Brain microvascular endothelial cell (primary cell): ENCODE measurements at places on chromosomes 13 and 19.

DNA sequence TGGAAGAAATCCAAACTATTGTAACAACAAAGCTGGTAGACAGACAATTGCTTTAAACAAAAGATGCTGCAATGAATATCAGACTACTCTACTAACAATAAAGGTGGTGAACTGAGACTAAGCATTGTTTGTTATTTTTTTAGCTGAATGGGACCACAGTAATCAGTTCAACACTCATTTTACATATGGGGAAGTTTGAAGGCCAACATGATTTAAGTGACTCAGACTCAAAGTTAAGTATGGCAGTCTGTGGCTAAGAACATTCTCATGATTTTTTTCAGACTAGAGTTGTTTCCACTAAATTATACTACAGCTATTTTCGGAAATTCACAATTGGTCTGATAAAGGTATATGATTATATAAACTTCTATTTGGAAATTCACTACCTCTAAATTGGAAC lies 10.4 kb downstream of the EXOSC8 start:
- DNase-seq, result no peak

DNA sequence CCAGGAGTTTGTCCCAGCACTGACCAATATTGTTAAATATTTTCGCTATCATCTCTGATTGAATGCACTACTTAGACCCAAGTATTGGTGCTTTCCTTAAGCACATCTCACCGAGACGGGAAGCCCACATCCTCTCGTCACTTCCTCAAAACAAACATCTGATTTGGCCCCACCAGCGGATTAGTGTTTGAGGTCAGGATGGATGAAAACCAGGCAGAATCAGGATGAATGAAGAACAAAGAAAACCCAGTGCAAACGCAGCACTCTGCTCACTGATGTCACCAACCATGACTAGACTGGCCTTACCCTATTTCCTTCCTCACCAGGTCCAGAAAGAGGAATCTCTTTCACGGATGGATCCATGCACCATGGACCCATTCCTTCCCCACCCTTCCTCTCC lies 6.0 kb downstream of the PLAUR start:
- DNase-seq, result no peak

DNA sequence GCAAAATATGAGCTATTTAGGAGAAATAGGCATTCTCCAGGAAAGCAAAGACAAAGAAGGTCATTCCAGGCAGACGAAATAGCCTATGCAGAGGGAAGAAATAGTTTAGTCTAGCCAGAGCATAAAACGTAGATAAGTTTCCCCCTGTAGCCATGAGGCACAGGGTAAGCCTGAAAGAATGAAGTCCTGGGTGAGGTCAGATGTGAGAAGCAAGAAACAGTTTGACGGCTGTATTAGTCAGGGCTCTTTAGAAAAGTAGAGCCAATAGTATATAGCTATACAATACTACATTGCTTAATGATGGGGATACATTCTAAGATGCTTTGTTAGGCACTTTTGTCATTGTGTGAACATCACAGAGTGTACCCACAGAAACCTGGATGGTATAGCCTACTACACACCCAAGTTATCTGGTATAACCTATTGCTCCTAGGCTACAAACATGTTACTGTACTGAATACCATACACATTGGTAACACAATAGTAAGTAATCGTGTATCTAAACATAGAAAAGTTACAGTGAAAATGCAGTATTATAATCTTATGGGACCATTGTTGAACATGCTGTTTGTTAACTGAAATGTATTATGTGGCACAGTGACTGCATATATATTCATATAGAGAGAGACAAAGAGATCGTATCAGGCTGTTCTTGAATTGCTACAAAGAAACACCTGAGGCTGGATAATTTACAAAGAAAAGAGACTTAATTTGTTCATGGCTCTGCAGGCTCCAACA lies 59.3 kb upstream of the WDFY2 start:
- peak; percentile 48 for DNase-seq

DNA sequence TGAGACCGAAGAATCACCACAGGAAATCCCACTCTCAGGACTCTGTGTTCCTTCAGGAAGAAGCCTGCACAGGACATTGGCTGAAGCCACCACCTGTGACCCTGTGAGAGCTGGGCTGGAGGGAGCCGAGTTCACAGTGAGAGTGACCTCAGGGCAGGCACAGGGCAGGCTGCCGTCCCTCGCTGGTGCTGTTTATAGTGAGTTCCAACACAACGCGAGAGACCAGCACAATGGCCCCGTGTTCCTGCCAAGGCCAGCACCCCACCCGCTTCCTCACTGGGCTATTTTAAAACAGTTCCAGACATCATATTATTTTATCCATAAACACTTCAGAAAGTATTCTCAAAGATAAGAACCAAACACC lies 18.4 kb upstream of the GAS6 start:
- no peak for DNase-seq

DNA sequence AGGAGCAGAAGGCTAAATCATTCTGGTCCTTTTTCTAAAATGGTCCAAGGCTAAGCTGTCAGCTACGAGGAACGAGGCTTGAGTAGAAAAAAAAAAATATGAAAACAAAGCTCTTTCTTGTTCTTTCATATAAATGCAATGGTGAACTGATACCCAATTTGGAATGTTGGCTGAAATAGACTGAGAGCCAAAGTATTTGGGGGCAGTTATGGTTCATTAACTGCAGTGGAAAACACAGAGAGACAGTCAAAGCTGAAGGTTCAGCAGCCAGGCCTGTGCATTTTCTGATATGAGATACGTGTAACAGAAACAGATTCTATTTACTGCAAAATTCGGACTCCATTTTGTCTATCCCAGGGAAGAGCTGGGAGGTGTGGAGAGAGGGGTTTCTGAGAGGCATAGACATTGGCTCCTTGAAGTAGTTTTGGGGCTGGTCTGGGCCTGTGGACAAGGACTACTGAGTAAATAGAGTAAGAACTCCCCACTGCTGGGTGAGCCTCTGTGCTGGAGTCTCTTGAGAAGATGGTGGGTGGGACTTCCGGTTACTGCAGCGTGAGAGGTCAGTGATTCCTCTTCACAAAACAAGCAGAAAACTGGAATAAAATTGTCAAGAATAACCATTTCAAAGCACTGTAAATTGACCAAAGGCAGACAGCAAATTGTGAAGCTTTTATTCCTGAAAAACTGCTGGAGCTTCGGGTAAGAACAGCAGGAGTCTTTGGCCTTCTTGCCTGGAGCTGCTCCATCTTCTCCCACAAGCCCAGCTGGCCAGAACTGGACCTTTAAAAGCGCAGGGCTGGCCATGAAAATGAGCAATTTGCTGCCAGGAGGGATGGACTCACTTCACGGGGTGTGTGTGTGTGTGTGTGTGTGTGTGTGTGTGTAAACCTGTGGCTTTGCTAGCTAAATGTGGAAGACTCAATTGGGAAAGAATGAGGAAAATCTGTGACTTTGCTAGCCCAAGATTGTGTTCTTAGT lies 43.1 kb upstream of the CNMD start:
- no peak for DNase-seq

- peak; percentile 35 for DNase-seq
These were observed 8.6 kb upstream of the CEACAM6 start for GRCh38 chr19:41746593-41747227.

- no peak for DNase-seq
These were observed 1.0 kb upstream of the SLC17A7 start for GRCh38 chr19:49442354-49442753.

DNA sequence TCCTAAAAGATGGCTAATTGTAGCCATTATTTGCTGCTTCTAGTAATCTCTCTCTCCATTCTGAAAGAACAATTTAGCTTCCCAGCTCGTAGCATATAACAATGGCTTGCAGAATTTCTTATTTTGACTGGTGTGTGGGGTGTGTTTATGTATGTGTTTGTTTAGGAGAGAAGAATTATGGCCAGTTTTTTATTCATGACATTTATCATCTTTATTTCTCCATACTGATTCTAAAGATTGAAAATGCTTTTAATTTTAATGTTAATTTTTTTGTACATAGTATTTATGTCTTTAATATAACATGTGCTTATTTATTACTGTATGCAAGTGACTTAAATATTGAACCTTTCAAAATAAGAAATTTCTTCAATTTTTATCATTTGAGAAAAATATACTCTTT lies 115.8 kb upstream of the TMTC4 start:
- no peak for DNase-seq

GRCh38 chr19:58304748-58305064 lies 471 bp upstream of the ERVK3-1 start:
- DNase-seq, result no peak

DNA sequence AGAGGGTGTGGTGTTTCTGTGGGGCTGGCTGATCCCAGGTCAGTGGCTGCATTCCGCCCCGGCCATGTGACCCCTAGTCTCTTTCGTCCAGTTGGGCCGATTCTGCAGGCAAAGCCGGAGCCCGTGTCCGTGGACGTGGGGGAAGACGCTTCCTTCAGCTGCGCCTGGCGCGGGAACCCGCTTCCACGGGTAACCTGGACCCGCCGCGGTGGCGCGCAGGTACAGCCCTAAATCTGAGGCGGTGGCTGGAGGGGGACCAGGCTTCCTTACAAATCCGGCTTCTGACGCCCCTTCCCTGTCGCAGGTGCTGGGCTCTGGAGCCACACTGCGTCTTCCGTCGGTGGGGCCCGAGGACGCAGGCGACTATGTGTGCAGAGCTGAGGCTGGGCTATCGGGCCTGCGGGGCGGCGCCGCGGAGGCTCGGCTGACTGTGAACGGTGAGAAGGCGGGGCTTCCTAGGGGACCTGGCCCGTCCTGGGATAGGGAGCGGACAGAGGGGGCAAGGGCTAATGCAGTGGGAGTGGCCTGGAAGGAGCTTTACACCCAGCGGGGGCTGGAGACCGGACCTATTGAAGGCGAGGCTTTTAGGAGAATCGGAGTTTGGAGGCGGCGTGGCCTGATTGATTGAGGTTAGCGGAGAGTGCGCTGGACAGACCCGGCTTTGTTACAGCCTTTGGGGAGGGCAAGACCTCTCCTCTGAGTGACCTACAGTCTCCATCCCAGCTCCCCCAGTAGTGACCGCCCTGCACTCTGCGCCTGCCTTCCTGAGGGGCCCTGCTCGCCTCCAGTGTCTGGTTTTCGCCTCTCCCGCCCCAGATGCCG lies 4.3 kb downstream of the KIRREL2 start:
- no peak for DNase-seq

DNA sequence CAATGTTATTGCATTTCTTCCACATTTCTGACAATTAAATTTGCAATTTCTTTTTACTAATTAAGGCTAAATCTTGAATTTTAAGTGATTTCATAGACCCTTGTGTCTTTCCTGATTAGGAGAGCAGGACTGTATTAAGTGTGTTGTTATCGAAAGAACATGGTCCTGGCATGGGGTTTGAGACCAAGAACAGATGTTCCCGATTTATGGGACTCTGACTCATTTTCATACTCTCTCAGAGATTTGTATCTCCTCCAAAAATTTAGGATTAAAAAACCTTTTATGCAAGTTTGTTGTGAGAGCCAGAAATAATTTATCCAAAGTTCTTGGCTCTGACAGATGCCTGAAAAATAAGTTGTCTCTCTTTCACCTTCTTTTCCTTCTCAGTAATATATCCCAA lies 589.3 kb upstream of the ARGLU1 start:
- DNase-seq, result no peak

GRCh38 chr19:6952956-6953355 lies 65.6 kb downstream of the ADGRE1 start:
- no peak for DNase-seq

DNA sequence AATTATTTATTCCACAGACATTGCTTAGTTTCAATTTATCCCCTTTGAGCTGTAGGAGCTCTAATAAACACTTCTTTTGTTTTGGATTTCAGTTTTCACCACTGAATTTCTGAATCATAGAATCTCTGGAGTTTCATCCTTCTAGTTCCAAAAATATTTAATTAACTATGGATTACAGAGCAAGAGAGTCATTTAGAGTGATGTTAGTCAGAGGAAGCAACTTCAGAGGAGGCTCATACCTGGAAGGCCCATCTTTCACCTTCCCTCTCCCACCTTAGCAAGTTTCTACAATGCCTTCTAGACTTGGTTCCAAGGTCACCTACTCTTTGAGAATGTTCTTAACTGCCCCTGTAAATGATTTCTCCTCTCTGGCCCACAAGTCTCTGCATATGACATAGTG lies 353.2 kb downstream of the SPRY2 start:
- no peak for DNase-seq

DNA sequence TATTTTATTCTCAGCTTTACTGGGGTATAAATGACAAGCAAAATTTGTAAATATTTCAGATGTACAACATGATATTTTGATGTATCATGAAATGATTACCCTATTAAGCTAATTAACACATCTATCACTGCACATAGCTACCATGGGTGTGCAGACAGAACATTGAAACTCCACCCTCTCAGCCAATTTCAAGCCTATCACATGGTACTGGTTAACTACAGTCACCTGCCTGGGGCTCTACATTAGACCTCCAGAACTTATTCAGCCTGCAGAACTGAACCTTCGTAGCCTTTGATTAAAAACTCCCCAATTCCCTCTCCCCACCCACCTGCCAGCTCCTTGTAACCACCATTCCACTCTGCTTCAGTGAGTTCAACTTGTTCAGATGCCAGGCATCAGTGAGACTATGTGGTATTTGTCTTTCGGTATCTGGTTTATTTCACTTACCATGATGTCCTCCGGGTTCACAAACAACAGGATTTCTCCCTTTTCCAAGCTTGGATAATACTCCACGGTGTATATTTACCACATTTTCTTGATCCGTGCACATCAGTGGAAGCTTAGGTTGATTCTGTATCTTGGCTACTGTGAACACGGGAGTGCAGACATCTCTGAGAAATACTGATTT lies 19.2 kb downstream of the RAB20 start:
- DNase-seq, result no peak

- no peak for DNase-seq
These were observed 112.1 kb downstream of the ZIC5 start for GRCh38 chr13:99859178-99860177.

GRCh38 chr19:42334697-42335373 lies 9.4 kb downstream of the MEGF8 start:
- no peak for DNase-seq

DNA sequence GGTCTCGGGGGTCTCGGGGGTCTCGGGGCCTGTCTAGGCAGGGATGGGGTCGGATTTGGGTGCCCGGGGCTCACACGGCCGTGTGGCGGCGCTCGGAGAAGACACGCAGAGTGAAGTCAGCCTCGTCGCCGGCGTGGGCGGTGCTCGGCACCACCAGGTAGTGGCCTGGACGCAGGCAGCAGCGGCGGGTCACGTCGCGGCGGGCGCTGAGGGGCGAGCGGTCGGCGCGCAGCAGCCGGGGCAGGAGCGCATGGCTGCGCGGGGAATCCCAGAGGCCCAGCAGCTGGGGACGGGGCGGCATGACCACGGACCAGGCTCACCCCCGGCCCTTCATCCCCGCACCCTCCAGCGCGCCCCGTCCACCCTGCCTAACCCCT lies 8.2 kb downstream of the CAPN12 start:
- no peak for DNase-seq
